ENCODE measurements at places on chromosomes 11 and 22.

DNA sequence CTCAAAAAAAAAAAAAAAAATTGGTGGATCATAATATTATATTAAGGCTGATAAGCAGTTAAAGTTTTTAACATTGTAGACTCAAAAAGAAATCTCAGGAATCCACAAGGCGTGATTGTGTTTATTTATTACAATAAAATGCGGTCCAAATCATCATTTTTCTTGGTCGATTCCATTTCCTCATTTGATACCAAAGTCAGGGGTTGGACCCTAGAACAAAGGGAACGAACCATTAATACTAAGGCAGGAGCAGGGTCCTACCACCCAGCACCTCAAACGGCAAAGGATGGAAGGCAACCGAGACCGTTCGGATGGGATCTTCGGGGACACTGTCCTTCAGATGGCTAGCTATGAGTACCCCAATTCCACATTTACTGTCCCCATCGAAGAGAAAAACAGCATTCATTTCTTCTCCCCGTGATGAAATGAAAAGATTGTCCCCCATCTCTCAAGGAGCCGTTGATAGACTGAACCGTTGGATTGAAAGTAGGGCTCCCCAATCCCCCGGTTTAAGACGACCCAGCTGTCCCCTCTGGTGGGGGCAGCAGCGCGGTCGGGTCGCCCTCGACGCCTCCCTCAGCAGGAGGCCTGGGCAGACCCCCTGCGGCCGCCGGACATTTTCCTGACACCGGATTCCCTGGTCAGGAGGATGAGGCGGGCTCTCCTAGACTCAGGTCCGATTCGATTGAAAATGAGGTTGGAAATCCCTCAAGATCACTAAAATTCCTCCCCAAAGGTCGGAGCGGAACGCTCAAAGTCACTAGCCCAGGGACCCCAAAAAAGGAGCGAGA, 607 bp downstream of the DMC1 start:
- no peak for DNase-seq

- DNase-seq, result no peak
Measured at GRCh38 chr11:115300660-115301428, 203.4 kb downstream of the CADM1 start.

- no peak for DNase-seq
Measured at GRCh38 chr22:20063271-20064139, 16.5 kb upstream of the DGCR8 start.

- no peak for DNase-seq
Measured at GRCh38 chr11:70828593-70829082, 423.7 kb downstream of the SHANK2 start.

DNA sequence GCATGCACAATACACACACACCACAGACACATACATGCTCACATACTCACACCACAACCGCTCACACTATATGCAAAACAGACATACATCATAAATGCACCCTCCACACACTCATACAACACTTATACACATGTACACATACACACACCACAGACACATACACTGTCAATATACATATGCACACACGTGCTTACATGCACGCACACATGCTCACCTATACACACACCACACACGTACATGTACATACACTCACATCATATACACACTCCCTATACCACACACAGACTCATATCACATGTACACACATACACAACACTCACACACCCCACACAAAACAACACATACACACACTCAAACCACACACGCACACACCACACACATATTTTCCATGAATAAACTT, 885.3 kb downstream of the TBC1D22A start:
- DNase-seq, result no peak

GRCh38 chr11:61278001-61278470, 17.1 kb downstream of the VWCE start:
- DNase-seq, result no peak

DNA sequence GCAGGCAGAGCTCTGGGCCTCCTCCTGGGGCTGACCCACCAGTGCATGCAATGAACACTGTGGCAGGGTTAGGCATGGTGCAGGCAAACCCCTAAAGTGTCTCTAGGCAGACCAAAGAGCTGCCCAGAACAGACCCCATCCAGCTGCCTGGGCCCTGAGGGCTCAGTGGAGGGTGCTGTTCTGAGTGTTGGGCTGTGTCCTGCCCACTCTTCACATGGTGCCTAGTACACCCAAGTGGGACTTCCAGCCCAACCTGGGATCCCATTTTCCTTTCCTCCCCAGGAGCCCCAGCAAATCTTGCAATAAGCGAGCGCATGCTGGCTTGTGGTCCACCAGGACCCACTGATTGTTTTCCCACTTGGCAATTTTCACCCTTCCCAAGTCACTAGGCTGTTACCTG, 26.4 kb downstream of the ARVCF start:
- no peak for DNase-seq

GRCh38 chr22:17787716-17788330, 13.6 kb upstream of the BID start:
- no peak for DNase-seq

GRCh38 chr22:38218661-38219622, 17.1 kb downstream of the MAFF start:
- DNase-seq, result no peak

- DNase-seq, result peak; percentile 73
Measured at GRCh38 chr11:64566042-64566914, 24.7 kb upstream of the SLC22A12 start.

DNA sequence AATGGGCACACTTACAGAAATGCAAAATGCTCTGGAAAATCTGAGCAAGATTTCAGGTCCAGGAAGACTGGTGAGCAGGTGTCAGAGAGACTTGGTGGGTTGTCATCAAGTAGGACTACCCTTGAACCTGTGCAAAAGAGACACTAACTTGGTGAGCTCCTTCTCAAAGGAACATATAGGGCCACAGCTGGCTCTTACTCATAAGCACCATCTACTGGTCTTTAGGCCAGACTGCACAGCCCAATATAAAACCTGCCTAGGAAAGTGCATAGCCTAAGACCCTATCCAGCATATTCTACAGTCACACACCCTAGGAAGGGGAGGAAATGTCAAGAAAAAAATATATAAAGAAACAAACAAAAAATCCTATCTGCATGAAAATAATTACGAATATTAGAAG, 18.2 kb upstream of the OR10W1 start:
- DNase-seq, result no peak

- DNase-seq, result no peak
Measured at GRCh38 chr22:36829370-36830002, 12.7 kb upstream of the PVALB start.

DNA sequence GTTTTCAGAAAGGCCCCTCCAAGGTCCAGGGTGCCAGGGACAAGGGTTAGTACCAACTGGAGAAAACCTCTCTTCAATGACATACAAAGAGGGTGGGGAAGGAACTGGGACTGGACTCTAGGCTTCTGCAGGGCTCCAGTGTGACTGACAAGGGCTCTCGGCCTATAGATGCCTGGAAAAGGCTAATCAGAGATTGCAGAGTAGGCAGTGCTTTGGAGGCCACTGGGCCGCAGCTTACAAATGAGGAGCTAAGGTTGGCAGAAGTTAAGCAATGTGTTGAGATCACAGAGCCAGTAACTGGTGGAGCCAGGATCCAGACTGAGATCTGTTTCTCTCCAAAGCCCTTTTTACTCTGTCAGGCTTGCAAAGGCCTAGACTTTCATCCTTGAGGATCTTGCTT, 7.4 kb upstream of the DGKZ start:
- no peak for DNase-seq

GRCh38 chr22:20383538-20383937, 10.4 kb upstream of the ZNF74 start:
- DNase-seq, result no peak

GRCh38 chr11:87597725-87598124, 560.0 kb downstream of the TMEM135 start:
- no peak for DNase-seq

DNA sequence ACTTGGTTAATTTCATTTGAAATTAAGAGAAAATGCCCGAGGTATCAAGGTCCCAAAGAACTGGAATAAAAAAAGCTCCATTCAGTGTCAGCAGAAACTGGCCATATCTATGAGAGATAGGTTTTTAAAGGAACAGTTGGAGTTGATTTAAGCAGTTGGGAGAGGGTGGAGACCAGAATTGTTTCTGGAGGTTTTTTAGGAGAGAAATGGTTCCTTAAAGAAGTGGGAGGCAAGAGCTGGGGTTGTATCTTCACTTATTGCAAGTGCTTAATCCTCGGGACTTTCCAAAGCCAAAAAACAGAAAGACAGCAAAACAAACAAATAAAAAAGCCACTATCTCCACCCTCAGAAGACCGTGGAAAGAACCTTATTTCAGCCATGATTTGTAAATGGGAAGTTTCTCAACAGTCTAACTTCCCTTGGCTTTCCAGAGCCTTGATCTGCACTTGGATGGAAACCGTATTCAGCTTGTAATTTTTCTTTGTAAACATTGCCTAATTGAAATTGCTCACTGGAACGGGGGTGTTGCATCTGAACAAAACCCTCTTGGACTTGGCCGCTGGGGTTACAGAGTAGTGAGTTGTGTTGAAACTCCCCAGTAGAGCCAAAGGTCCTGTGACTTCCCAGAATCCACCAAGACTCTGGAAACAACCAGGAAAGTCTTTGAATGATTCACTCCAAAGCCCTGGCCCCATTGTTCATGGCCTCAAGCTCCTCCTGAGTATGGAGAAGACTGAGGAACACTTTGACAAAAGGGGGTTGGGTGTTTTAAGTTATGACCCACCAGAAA, 115.6 kb downstream of the SLC1A2 start:
- DNase-seq, result no peak

- DNase-seq, result no peak
Measured at GRCh38 chr11:121683791-121684190, 231.0 kb upstream of the SORL1-AS1 start.

DNA sequence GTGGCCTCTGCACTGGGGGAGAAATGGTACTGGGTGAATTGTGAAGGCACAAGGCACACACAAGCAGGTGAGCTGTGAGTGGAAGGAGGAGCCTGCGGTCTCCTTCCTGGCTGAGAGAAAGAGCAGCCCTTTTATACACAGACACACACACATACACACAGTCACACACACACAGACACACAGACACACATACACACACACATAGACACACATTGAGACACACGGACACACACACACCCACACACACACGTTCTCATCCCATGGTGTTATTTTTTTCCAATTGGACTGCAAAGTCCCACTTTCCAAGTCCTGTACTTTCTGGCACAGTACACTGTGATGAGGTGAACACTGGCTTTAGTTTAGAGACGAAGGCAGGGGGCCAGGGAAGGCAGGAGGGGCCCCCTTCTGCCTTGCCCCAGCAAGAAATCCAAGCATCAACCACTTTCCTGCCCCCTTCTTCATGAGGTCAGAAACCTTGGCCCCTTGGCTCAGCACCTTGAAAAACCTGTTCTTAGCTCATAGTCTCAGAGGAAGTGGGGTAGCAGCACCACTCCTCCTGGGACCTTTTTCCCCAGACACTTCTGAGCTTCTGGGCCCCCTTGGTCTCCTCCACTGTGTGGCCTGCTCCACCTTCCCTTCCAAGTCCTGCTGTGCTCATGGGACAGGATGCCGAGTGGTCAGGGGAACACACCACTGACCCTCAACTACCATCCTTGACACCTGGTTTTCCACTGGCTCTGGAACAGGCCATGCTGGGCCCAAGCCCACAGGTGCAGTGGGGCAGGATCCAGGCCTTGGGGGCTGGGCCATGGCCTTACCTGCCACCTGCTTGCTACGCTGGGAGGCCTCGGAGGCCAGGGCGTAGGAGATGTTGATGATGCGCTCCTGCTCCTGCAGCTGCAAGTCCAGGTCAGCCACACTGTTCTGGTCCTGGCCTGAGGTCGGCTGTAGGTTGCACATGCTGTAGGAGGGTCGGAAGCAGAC, 43.8 kb downstream of the C11orf58 start:
- no peak for DNase-seq

- no peak for DNase-seq
Measured at GRCh38 chr11:130668751-130669150, 220.3 kb downstream of the ADAMTS15 start.

- DNase-seq, result peak; percentile 70
Measured at GRCh38 chr22:37467391-37467955, 18.7 kb downstream of the MFNG start.

- DNase-seq, result no peak
Measured at GRCh38 chr11:73866095-73866579, 10.5 kb downstream of the COA4 start.

- DNase-seq, result no peak
Measured at GRCh38 chr11:71498091-71498490, 29.0 kb upstream of the KRTAP5-7 start.

- DNase-seq, result no peak
Measured at GRCh38 chr11:103170865-103171264, 61.6 kb downstream of the DYNC2H1 start.

DNA sequence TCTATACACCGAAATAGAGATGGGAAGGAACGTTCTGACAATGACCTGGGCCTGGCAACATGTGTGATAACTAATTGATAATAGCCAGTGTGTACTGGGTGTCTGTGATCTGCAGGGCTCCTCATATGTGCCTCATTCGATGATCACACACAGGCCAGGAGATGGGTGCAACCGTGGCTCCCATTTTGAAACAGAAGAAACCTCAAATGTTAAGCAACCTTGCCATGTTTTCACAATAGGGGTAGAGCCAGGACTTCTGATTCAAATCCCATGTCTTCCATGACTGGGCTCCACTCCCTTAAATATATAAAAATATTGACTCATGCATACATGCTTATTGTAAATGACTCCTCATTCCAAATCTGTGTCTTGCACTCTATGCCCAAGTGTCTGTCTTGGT, 11.1 kb downstream of the APOL3 start:
- DNase-seq, result no peak

GRCh38 chr22:41697126-41697775, 2.1 kb upstream of the MEI1 start:
- DNase-seq, result peak; percentile 92

DNA sequence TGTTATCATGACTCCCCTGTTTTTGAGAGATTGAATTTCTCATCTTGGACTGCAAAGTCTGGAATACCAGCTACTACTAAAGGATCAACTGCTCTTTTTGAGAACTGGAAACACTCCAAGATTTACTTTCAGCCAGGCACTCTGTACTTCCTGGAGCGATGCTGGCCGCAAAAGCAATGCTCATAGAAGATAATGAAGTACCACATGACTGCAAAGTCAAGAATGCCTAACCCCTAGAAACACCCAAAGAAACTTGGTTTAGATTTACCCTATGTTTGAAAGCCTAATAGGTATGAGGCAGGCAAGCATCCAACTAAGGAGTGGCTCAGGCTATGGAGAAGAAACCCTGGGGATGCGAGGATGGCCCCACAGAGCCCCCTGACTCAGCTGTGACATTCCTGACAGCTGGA, 47.7 kb upstream of the ARHGAP20 start:
- DNase-seq, result no peak

DNA sequence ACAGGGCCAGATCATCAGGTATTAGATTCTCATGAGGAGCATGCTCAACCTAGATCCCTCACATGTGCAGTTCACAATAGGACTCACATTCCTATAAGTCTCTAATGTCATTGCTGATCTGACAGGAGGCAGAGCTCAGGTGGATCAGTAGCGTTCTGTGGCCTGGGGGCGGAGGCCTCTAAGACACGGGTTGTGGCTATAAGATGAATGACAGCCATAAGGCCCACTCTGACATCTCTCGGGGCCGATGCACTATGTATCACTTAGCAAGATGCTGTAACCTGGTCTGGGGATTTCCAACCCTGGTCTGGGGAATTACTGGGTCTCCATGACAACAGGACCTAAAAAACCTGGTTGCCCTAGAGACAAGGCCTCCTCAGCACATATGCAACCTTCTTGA, 932.7 kb downstream of the TBC1D22A start:
- no peak for DNase-seq

Data from WERI-Rb-1 (cell line).